ENCODE measurements at places on chromosomes 12 and 14.

GRCh38 chr12:57434517-57435223, at the start of gene INHBC:
Gene INHBC (plus strand): TSS chr12:57434784. CDS start chr12:57434887, 103 bp downstream.
- DNase-seq: no peak

- DNase-seq: no peak
Measured at GRCh38 chr12:60494244-60494643, 898.4 kb downstream of the SLC16A7 start.

DNA sequence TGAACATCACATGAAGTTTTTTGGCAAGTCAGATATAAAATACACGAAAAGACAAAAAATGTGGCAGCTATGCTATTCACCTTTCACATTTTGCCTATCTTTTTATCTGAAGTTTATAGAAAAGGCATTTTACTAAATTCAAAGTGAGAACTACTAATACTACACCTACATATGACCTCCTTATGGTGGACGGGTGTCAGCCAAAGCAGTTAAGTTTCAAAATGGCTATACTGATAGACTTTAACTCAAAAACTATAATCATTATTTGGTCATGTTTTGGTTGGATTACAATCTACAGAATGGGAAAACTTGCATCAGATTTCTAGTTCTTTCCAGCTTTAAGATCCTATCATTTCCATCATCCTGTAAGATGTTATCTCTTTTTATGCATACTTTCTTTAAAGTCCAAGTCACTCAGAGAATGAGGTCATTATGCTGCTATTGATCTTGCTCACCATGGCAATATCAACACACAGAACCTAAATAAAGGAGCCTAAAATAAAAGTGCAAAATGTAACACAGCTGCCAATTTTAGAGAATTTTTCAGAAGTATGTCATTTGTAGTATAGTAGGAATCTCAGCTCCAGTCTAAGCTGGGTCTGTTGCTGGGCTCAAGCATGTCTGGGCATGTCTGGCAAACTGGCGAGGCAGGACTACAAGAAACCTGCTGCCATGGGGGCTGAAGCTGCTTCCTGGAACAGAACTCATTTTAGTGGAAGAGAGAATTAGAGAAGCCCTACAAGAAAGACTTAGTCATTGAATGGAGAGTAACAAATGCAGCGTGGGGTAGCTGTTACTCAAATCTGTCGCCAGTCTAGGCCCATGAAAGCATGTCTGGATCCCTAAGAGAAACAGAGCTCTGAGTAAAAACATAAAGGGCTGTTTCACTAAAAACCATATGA, 7.6 kb upstream of the AEBP2 start:
- DNase-seq: no peak

- no peak for DNase-seq
Measured at GRCh38 chr12:41213107-41213506, 25.0 kb downstream of the PDZRN4 start.

GRCh38 chr12:47370421-47370820, 290.7 kb upstream of the AMIGO2 start:
- no peak for DNase-seq

GRCh38 chr12:59742841-59743240, 147.0 kb downstream of the SLC16A7 start:
- no peak for DNase-seq

DNA sequence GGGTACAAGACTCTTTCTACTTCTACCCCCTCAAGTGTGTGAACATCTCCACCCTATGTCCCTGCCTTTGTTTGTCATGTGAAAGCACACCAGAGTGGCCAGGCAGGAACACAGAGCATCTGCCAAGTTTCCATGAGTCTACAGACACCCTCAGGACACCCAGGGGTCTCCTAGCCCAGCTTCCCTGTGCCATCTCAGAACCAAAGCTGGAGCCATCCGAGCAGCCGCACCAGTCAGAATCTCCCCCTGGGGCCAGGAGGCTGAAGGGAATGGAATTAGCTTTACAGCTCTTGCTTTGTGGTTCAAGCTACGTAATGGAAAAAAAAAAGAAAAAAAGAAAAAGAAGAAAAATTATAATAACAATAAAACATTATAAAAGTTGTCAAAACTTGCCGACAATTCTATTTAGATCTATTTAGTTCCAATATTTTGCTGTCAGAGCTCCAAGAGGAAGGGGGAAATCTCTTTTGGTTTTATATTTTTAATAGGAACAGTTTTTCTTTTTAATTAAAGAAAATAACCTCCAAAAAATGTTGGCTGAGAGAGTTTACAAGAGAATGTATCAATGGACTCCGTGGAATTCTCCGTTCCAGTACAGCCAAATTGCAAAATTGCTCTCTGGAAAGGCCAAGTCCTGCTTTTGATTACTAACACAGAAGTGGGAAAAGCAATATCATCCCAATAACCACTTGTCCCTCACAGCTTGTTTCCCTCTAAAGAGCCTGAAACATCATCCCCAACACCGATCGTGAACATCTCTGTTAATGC, 37.1 kb downstream of the TBX5 start:
- no peak for DNase-seq

GRCh38 chr12:51636986-51637385, 46.0 kb downstream of the SCN8A start:
- DNase-seq: no peak

DNA sequence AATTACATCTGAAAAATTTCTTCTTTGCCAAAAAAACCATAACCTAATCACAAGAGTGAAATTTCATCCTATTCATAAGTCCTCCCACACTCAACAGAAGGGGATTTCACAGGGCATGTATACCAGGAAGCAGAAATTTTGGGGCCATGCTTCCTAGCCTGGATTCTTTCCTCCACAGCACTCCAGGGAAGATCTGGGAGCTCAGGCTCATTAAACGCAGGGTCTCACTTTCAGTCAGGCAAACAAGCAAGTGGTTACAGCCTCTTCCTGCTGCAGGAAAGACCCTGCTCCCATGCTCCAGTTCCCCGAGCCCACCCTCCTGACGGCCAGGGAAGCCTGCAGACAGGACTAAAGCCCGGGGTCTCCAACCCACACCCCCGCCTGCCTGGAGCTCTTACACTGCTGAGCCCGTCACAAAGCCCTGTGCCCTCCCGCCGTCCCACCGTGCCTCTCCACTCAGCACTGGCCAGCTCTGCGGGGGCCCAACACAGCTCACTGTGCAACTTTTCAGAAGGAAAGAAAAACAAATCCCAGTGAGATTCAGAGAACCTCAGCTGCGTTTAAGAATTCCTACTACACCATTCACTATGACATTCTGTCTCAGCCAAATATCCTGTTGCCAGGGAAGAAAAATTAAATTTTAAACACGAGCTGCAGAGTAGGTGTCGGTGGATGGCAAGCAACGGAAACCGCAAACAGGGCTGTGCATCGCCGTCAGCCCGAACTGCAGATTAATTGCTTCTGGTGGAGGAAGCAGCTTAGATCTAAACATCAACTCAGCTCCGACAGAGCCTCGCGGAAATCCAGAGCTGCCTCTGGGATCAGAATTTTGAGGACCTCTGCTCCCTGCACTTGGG, 106.7 kb upstream of the SFSWAP start:
- DNase-seq: no peak

- DNase-seq: no peak
Measured at GRCh38 chr12:89098441-89099112, 253.7 kb downstream of the DUSP6 start.

GRCh38 chr14:74456684-74457564, 30.9 kb upstream of the SYNDIG1L start:
- no peak for DNase-seq

DNA sequence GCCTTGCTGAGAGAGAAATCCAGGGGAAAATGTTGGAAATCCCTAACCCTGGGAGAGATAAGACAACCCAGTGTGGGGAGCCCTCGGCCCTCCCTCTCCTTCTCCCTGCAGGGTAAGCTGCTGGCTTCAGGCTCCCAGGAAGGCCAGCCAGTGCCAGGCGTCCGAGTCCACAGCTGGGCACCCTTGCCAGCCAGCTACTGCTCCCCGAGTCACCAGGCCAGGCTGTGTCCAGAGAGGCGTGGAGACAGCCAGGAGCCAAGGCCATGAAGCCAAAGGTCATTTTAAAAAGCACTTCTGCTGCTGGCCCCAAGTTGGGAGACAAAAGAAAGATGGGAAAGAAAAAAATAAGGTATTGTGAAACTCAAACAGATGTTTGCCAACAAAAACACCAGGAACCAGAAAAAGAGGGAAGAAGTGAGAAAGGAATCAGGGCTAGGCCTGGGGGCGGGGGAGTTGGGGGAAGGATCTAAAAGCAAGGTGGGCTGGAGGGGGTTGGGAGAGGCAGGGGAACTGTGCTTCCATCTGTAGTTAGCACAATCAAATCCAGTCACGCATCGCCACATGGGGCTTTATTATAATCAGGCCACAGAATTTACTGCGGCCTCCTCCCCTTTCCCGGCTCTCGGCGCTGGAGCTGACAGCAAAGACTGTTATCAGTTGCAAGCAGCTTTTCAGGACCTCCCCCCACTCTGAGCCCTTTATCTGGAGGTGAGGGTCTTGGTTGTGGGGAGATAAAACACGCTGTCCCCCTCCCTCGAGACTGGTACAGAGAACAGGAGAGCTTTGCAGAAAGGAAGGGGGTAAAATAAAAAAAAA, 33.5 kb downstream of the RBM19 start:
- no peak for DNase-seq

DNA sequence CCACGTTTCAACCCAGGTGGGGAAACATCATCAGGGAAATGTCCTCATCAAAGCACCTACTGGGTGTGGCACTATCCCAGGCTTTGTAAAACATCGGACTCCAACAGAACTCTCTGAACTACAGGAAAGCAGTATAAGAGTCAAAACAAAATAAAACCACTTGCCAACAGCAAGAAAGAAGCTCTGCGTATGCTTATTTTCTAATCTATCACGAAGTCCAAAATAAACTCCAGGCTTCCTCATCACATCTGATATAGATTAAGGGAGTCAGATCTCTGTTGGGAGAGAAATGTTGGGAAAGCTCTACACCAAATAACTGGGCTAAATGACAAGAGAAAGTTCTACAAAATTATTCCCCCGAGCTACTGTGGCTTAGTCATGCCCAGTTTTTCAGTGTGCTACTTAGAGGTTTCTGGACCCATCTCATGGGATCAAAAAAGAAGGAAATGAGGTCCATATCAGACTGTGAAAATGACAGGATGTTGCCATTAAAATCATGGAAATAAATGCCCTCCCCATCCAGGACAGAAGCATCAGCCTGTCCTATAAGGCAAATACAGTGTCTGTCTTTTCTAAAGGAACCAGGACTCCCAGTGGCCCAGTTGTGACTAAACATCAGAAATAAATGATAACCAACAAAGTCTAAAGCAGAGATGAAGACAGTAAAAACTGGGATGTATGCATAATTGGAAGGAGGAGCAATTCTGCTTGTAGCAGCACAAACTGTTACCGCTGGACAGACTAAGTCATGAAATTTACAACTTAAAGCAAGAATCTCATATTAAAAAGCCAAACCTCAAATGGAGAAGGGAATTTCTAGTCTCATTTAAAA, 149.5 kb downstream of the STXBP6 start:
- DNase-seq: no peak

DNA sequence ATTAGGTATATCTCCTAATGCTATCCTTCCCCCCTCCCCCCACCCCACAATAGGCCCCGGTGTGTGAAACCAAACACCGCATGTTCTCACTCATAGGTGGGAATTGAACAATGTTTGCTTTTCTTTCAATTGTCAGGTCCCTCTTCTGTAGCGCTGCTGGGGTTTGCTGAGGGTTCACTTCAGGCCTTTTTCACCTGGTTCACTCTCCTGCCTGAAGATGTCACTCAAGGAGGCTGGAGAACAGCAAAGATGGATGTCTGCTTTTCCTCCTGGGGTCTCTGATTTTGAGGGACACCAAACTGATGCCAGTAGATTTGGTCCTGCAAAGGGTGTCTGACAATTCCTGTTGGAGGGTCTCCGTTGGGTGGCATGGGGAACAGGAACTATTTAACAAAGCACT, 35.8 kb downstream of the KLRK1 start:
- DNase-seq: no peak

- no peak for DNase-seq
Measured at GRCh38 chr12:20917269-20917668, 106.8 kb downstream of the SLCO1B3 start.

DNA sequence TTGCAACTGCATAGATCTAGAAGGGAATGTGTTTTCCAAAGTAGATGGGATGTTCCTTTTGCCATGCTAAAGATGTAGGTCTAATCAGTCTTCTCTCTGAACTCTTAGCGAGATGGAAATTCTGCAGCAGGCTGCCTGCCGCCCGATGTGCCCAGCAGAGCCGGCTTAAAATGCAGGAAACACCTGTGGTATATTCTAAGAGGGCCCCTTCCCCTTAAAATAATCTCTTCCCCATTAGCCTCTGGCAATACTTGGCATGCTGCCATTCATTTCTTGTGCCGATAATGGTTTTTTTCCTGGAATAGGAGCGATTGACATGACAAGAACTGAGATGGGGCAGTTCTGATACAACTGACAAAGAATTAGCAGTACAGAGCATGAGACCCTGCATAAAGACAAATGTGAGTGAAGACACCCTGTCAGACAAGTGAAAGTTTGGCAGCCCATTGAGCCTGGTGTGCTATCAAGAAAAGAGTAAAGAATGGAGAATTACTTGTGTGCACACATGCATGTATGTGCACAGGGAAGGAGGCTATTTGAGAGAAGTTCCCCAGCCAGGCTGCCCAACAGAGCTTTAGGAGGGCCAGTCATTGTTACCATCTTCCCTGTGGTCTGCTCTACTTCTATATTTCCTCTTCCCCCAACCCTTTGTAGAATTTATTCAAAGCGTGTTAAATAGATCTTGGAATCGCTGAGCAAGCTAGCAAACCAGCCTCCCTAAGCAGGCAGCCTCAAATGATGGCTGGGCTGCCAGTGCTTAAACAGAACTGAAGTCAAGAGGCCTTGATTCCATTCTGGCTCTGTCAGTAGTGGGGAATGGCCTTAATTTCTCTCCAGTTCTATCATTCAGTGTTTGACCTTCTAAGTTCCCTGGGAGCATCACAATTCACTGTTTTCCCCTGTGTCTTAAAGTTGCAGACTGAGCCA, 29.6 kb upstream of the NTF3 start:
- DNase-seq: no peak

DNA sequence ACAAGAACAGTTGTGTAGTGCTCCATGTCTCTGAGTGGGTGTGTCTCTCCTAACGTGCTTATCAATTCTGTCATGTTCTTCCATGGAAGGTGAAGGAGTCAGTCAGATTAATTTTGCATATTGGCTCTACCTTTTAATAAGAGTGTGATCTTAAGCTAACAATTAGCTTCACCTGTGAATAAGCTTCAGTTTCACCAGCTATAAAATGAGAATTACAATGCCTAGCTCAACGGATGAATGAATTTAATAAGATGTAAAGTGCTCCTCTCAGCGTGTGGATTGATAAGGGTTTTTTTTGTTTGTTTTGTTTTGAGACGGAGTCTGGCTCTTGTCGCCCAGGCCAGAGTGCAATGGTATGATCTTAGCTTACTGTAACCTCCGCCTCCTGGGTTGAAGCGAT, 32.7 kb downstream of the CCDC175 start:
- no peak for DNase-seq

DNA sequence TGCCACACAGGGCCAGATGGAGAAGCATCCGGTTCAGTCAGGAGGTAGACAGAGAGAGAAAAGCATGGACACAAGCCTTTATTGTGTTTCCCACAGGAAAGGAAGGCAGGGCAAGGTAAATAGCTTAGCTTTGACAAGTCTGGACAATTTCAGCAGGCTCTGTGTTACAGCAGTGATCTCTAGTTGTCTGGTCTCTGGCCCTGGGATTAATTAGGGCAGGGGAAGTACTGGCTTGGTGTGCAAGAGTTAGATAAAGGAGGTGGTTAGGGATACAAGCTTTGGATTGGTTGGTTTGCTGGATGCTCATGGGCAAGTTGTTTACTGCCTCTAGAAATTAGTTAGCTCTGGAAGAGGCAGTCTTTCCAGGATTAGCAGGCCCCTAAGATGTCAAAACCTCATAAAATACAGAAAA, 15.1 kb upstream of the NGDN start:
- DNase-seq: no peak

GRCh38 chr14:88203291-88203690, 119.8 kb downstream of the KCNK10 start:
- no peak for DNase-seq

All from stimulated activated CD4-positive, alpha-beta T cell treated with anti-CD3 and anti-CD28 coated beads, Interleukin-15, amount 100 ng/mL, for 1 hour (primary cell).